ENCODE measurements at places on chromosomes 2 and 18. TPM values are rescaled to one million over a fixed set of nuclear protein-coding genes. Genes with fewer than 3 reads are reported as not detected.

The KCNG2 gene
- 0.15 TPM for total RNA-seq

The CD207 gene
- 0.24 TPM for total RNA-seq

The MDH1B gene
- total RNA-seq = 0.80 TPM

The RAPH1 gene
- total RNA-seq = 39.3 TPM

The PTPRM gene
- total RNA-seq = 51.4 TPM

The WDR43 gene
- 43.4 TPM for total RNA-seq

Measured in left cardiac atrium (tissue), 4 donors.